ENCODE measurements at places on chromosomes 4 and X.

GRCh38 chr4:8600686-8601085 is 8.1 kb downstream of the CPZ start:
- no peak for DNase-seq

GRCh38 chr4:139734201-139734874 is 68.7 kb downstream of the MGST2 start:
- DNase-seq, result no peak

- DNase-seq, result no peak
These were observed 32.1 kb upstream of the PARM1 start for GRCh38 chr4:74900862-74901261.

DNA sequence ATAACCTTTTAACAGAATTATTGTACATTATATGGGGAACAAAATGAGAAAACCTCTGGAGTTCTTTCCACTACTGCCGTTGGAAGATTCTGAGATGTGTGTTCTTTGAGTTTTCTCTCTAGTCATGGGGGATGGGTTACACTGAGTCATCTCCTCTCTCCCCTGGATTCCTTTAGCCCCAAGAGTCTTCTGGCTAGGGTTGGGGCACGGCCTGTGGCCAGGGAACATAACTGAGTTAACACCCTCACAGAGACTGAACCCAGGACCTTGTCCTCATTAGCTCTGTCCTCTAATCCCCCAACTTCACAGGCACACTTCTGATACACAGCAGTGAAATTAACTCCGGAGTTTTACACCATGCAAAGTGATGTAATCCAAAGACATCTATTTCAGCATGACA is 142.3 kb upstream of the F9 start:
- DNase-seq, result no peak

DNA sequence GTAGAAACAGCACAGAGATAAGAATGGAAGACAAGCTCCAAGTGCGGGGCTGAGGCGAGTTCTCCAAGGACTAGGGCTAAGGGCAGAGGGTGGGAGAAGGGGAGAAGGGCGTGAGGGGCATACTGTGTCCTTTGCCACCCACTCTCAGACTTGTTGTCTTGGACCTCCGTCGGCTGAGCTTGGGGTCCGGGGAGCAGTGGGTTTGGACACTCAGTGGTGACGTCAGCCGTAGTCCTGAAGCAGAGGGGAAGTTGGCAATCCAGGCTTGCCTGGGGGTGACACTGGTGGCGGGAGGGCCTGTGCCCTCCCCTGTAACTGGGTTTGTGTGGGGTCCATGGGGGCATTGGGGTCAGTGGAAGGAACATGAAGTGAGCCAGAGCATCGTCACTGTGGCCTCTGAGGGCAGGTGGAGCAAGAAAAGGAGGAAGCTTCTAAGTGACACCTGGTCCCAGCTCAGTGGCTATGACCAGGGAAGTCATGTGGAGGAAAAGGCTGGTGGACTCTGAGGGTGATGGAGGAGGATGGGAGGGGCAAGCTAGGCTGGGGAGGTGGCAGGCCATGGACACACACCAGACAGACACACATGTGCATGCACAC is 17.6 kb downstream of the CD99 start:
- DNase-seq, result no peak

DNA sequence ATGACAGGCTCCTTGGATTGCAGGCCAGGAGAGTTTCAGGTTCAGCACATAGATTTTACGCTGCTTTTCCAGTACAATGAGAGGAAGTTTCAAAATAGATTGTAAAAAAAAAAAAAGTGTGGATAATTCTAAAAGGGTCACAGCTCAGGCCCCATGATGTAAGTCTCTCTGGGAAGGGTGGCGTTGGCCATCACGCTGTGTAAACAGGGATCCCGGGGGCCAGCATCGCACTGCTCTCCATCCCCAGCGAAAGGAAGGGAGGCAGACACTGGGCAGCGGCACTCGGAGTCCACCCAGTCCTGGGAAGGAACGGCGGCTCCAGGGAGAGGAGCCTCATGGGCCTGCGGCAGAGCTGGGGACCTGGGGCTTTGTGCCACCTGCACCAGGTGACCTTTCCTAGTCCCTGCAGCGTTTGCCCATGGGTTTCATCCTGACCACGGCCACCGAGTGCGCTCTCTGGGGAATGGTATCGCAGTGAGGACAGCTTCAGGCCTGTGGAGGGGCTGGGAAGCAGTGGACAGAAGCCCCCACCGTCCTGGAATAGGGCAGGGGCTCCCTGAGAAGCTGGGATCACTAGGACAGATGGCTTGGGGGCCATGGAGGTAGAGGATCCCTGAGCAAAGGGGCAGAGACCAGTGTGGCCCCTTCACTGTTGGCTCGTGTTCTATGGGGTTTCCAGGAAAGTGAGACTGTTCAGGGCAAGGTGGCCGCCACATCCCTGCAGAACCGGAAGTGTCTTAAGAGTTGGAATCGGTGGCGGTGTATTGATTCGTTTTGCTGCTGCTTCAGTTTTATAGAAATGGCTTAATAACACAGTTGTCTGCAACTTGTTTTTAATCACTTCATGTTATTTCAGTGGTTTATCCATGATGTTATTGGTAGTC is 38.9 kb downstream of the RGS12 start:
- no peak for DNase-seq

DNA sequence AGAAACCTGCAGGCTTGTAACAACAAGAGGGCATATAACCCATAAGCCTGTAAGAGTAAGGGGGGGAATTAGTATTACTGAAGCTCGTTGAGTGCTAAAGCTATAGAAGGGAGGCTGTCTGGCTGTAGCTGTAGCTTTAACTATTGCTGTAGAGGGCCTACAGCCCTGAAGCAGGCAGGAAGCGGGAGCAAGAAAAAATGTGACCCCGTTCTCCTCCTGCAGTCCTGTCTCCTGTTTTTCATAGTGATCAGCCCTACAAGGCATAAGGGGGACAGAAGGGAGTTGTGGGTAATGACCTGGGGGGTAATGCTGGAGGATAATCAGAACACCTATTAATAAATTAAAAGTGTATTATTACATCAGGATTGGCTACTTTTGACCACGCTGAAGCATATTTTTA is 206.9 kb upstream of the MAB21L2 start:
- DNase-seq, result no peak

DNA sequence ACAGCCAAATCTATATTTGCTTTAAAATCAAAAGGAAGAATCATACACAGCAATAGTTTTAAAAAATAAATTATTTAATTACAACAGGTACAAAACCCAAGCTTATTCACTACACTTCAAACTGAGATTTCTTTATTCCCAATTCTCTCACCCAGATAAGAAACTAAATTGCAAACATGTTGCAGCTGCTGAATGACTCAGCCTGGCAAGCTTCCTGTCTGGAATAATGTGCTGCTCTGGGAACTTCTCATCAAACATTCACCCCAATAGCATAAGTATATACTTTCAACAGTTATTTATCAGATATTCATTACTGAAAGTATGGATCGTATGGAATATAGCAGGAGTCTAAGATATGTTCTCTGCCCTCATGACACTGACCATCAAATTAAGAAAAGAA is 43.0 kb upstream of the GABRA2 start:
- no peak for DNase-seq

DNA sequence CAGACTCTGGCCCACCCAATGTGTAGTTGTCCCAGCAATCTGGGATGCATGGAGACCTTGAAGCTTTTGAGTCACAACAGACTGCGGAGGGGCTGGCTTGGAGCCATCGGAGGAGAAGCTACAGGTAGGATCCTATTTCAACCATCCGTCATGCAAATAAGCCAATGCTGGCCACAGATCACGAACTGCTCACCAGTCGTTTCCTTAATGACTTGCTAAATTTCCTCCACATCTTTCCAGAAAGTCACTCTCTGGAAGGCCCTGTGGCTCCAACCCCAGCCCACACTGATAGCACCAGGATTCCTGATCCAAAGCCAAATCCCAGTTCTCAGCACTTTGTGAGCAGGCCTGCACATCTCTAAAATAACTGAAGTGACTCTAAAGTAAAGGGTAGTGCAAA is 321.3 kb downstream of the RAB28 start:
- DNase-seq, result no peak

DNA sequence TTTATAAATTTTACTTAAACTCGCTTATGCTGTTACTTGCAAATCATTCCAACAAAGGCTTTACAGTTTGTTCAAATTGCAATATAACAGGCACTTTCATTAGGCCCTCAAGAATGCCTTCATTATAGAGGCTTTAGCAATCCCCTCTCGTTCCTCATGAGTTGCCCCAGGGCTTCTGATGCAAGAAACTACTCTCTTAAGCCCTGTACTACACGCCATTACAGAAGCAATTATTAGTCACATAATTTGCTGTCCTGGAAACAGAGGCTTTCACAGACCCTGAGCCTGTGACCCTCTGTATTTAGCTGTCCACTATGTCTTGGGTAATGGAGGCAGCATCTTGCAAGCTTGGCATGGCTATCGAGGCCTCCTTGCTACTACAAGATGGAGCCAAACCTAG is 965.9 kb upstream of the DIAPH2 start:
- no peak for DNase-seq

DNA sequence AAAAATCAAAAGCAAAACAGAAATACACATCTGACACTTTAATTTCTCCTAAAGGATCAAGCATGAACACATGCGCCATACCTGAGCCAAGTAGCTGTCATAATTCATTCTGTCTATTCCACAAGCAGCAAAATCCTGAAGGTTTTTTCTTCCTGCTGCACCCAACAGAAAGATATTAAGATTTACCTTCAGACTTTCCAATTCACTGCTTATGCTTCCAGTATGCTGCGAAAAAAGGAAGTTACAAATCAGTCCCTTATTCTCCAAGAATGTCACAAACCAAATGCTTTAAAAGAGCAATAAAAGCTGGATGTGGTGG is 29.2 kb upstream of the FGFBP2 start:
- no peak for DNase-seq

- no peak for DNase-seq
These were observed 56.0 kb downstream of the VGLL1 start for GRCh38 chrX:136588036-136588435.

DNA sequence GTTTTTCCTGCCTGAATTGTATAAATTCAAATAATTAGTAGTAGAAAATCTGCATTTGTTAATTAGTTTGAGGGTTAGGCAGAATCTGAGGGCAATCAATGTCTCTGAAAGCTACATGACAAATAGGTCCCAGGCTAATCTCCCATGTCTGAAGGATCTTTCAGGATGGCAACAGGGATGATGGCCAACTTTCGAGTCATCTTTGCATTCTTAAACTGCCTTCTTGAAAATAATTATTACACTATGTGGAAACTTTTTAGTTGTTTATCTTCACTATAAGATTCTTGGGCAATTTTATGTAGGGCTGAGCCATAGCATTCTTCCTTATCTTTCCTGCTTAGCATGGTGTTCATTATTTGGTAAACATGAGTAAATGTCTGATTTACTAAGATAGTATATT is 490.3 kb upstream of the EPHA5 start:
- no peak for DNase-seq

DNA sequence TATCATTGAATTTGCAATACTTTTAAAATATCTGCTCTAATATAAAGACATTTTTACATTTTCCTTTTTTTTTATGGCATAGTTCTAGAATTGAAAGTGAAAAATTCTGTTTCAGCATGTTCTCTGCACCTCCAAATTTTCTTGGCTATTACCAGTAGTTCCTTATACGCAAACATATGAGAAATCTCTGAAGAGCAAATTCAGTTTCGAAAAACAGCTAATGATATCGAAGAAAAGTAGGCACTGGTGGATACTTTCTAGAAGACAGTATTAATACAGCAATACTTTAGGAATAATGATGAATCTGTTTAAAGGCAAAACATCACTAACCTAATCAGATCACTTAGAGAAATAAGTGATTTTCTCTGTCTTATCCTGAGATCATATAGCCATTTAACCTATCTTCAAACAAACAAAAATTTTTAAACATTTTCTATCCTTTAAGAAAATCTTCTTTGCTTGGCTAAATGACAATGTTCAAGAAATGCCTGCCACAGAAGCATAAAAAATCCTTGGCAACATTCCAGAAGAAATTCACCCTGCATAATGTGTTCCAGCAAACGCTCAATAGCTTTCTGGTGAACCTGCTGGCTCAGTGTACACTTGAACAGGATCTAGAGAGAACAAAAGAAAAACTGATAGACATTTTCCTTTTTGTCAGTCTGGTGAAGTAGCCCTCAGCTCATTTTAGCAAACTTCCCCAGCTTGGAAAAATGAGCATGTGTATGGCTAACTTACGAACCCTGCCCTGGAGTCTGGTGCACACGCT is 51.2 kb upstream of the KLF3 start:
- DNase-seq, result no peak

- DNase-seq, result no peak
These were observed 54.5 kb downstream of the MID2 start for GRCh38 chrX:107880054-107880610.

DNA sequence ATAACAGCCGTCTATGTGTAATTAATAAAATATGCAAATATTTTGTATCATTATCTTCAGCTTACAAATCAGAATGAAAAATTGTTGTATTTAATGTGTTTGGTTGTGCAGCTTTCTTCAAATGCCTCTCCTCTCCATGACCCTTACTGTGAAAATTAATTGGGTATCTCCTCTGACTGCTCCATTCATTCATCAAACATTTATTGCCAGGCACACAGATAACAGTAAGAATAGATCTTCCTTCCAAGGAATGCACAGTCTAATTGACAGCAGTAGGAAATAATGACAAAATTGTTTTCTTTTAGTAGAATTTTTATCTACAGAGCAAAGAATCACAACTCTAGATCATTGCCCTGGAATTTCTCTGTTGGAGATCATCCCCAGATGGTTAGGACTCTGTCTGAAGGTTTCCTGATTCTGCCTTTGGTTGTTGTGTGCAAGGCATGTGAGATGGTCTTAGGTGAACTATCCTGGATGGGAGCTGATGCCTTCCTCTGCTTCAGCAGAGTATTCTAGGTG is 395.0 kb upstream of the FAT1 start:
- no peak for DNase-seq

DNA sequence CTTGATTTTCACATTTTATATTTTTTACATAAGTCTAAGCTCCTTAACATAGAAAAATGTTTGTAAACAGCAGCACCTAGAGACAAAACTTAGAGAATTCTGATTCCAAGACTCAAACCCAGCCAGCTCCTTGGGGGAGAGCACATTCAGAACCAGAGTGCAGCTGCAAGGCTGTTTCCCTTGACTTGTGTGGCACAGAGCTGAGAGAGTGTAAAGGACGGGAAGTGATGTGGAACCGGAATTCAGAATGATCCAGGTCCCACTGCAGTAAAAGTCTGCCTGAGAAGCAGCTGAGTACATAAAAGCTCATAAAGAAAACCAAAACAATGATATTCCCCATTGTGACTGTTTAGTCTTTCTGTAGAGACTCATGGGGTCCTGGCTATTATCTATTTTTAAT is 713.8 kb downstream of the RAB28 start:
- DNase-seq, result no peak

DNA sequence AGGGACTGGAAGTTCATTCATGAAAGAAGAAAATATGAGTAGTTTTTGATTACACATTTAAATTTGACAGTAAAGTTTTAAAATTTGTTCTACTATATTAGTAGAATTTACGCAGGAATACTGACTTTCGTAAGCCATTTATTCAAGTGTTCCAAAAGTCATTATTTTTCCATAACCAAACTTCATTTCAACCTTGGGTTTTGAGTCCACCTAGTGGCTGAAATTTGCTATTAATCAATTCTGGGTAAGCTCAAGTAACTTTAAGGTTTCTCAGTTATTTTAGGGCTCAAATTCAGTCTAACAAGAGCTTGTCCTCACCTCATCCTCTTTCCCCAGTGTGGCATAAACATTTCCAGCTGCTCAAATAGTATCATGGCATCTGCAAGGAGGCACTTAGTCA is 175.4 kb downstream of the SH3BGRL start:
- DNase-seq, result no peak

Measured in stimulated activated CD8-positive, alpha-beta memory T cell treated with anti-CD3 and anti-CD28 coated beads, Interleukin-15, amount 100 ng/mL, for 48 hours (primary cell).